Astrocyte (in vitro differentiated cells and primary cell): ENCODE measurements at places on chromosomes 13 and 19. TPM values are rescaled to one million over a fixed set of nuclear protein-coding genes. Genes with fewer than 3 reads are reported as not detected.

RASAL3 gene
- 0.14 TPM in 1 of 2 replicates, not detected in the other for total RNA-seq

ZNF491 gene
- total RNA-seq: not detected in 2 replicates

GRCh38 chr19:30625947-30626625 is 253.9 kb downstream of the ZNF536 start:
- no peaks in the 10 kb centered on the region for H3K4me1 ChIP-seq
- H3K36me3 ChIP-seq: no peaks in the 10 kb centered on the region
- no peak overlapping the region for H3K27ac ChIP-seq

- no peaks in the 10 kb centered on the region for H3K36me3 ChIP-seq
- no peak for DNase-seq
- no peaks in the 10 kb centered on the region for H3K4me1 ChIP-seq
- no peak overlapping the region for H3K4me3 ChIP-seq
These were observed 873.0 kb downstream of the OLFM4 start for GRCh38 chr13:53901593-53901992.

- H3K36me3 ChIP-seq: no peaks in the 10 kb centered on the region
- H3K4me1 ChIP-seq: peaks cover 7% of the 10 kb centered on the region
- peak; percentile 18 for DNase-seq
- peak overlapping the region; percentile 77 for H3K4me3 ChIP-seq
These were observed 736 bp downstream of the SMAD9 start for GRCh38 chr13:36919171-36919832.

DNA sequence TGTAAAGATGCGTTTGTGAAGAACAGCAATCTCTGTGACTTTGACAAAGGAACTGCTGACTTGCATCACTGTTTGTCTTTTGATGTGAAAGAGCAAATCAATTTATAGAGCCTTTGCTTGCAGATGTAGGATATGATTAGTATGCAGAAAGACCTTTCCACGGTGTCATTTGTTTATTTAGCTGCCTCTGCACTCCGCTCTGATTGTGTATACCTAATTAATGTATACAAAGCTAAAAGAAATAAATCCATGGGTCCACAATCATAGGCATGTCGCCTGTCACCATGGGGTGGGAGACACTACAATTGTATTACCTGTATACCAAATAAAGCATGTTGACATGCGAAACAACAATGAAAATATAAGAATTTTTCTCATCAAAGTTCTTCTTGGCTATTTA is 410.7 kb downstream of the MZT1 start:
- no peaks in the 10 kb centered on the region for H3K4me1 ChIP-seq
- no peak overlapping the region for H3K4me3 ChIP-seq
- no peak overlapping the region for H3K27ac ChIP-seq
- no peaks in the 10 kb centered on the region for H3K27me3 ChIP-seq
